CD4-positive, alpha-beta T cell treated with Interleukin-1 beta for 1 hour (primary cell): ENCODE measurements at places on chromosomes 12 and 14.

DNA sequence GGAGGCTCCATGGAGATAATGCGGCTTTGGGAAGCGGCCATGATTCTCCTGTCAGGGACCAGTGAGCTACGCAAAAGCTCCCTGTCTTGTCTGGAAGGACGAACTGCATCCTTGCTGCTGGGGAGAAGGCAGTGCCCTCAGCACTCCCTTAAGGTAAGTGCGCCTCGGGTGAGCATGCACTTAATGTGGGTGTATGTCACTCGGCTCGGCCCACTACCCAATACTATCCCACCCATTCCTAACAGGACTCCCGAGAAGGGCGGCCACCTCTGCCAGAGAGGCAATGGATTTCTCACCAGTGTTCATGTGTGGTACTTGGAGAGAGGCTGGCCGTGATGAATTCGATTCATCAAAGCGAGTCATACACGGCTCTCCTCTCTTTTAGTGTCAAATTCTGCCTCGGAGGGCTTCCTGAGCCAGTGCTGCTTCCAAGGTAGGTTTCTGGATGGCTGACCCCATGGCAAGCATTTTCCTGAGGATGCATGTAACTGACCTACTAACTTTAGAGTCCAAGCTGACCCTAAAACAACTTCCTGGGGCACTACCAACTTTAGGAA is 151.7 kb upstream of the RTL1 start:
- DNase-seq: no peak

DNA sequence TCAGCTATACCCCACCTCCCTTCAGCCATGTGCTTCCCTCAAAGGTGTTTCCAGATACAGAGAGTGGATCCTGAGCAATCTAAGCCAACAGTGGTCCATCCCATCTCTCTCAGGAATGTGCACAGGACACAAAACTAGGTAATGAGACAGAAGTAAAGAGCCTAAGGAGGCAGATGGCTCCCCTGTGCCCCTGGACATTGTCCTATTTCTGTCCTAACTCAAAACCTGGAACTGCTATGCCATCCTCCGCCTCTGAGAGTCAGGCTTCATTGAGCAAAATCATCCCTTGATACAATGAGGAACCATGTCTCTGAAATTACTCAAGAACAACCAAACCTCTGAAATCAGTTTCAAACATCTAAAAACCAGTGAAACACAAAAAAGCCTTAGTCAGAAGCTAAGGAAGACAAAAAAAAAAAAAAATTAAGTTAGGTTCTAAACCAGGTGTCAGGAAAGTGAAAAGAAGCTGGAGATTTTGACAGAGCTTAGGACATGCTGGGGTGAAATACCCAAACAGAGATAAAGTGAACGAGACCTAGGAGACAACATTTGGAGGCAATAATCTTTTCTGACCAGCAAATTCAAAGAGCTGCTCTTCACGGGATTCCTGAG is 200.3 kb upstream of the PLEKHG7 start:
- peak; percentile 26 for DNase-seq

DNA sequence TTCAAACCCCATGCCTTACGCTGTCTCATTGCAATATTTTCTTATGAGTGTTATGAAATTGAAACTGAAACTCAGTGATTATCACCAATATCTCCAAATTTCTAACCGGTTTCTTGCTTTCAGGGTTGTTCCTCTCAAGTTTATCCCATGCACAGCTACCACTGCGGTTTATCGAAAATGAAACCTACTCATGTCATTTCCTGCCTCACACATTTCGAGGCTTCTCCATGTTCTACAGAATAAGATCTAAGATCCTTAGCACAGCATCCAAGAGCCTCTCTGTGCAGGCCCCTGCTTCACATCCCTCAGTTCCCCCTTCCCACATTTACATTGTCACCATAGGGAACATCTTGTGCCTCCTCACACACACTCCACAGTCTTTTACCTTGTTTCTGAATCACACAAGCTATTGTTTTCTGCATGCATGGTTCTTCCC is 45.5 kb upstream of the FAR2 start:
- DNase-seq: peak; percentile 77

DNA sequence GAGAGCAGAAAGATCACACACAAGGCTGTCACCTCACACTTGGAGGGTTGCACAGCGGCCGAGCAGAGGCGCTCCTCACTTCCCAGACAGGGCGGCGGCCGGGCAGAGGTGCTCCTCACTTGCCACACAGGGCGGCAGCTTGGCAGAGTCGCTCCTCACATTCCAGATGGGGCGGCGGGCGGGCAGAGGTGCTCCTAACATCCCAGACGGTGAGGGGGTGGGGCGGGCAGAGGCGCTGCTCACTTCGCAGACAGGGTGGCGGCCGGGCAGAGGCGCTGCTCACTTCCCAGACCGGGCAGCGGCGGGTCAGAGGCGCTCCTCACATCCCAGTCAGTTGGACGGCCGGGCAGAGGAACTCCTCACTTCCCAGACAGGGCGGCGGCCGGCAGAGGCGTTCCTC is 9.1 kb downstream of the TMBIM4 start:
- DNase-seq: no peak

DNA sequence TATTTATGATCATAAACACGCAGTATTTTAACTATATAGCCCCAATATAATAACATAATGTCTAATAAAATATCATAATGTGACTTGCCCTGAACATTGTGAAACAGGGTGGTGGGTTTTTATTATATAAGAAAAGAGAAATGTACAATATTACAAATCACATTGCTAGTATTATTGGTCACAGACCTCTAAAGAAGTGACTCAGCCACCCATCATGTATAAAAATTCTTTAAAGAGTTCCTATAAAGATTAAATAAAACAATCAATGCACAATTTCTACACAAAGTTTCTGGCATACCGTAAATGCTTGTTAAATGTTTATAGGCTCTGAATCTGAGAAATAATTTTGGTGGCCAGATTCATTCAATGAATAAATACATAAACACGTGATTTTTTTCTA is 28.9 kb downstream of the ABCC9 start:
- no peak for DNase-seq

DNA sequence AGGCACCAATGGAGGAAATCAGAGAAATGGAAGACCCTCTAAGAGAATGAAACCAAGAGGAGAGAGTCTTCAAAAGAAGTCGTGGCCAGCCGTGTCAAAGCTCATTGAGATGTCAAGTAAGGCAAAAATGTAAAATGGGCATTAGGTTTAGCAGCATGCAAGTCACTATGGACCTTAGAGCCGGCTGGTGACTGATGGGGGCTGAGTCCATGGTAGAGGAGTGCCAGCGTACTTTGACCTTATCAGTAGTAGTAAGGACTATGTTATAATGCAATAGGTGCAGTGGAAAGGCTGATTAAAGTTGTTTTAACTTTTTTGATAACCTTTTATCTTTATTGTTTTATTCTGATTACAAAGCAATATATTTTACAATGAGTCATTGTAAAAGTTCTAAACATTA is 66.5 kb downstream of the ANO6 start:
- DNase-seq: no peak

GRCh38 chr14:101113108-101113612 is 209.6 kb upstream of the RTL1 start:
- DNase-seq: no peak

DNA sequence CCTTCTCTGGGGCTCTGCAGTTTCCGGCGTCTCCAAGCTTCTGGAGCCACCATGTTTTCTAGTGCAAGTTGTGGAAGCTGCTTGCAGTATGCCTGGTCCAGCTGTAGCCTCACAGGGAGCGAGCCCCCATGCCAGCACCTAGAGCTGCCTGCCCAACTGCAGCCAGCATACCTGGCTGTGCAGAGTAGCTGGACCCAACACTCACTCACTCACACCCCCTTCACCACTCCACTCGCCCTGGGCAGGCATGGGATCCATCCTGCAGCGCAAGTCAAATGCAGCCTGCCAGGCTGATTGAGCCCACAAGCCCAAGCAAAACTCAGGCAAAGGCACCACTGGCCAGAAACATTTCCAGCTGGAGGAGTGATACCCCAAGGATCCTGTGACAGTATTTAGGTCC is 797.3 kb downstream of the SLC16A7 start:
- no peak for DNase-seq

DNA sequence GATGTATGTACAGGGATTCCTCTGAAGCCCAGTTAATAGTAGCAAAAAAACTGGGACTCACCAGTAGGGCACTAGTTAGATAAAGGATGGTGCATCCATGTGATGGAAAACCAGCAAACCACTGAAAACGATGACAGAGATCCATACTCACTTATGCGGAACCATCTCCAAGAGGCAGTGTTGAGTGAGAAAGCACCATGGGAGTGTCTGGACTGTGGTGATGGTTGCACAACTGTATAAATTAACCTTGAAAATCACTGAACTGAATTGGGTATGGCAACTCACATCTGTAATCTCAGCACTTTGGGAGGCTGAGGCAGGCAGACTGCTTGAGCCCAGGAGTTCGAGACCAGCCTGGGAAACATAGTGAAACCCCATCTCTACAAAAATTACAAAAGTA is 53.6 kb upstream of the ZFP36L1 start:
- DNase-seq: no peak

DNA sequence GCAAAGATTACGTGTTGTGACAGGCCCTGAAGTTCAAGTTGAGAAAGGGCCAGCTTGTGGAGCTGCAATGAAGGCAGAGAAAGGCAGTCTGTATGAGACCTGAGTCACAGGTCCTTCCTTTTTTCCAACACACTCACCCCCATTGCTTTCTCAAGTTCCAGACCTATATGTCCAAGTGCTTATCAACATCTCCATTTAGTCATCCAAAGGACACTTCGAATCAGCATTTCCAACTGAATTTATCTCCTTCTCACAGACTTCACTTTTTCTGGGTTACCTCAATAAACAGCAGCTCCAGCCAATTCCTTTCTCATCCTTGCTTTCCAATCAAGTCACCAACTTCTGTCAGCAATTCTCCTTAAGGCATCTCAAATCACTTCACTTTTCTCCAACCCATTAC is 56.4 kb upstream of the KIF21A start:
- no peak for DNase-seq

DNA sequence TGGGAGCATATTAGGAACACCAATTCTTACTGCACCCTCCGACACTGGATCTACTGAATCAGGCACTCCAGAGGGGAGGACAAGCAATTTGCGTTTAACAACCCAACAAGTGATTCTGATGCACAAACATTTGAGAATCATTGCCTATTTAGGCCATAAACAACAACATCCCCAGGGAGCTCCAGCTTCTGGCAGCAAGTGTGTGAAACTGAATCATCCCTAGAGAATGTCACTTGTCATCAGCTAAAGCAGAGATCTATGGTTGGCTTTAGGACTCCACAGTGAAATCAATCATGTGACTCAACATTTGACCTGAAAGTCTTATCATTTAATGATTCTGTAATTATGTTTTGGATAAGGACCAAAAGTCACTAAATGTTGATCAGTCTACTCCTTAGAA is 505.0 kb upstream of the FLRT2 start:
- DNase-seq: no peak

DNA sequence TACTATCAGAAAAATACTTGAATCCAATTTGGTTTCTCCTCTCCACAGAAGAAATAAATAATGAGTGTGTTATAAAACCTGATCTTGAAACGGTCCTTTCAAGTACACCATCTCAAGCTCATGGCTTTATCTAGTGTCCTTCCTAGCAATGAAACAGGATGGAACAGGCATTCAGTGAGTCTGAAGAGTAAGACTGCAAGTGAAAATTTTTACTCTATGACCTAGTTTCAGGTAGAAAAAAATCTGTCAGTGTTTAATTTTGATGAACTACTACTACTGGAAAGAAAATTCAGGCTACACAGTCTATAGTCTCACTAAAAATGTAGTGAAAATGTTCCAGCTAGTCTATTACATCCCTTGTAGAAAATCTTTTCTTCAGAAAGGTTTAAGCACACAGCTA is 7.7 kb downstream of the CBX5 start:
- DNase-seq: no peak

DNA sequence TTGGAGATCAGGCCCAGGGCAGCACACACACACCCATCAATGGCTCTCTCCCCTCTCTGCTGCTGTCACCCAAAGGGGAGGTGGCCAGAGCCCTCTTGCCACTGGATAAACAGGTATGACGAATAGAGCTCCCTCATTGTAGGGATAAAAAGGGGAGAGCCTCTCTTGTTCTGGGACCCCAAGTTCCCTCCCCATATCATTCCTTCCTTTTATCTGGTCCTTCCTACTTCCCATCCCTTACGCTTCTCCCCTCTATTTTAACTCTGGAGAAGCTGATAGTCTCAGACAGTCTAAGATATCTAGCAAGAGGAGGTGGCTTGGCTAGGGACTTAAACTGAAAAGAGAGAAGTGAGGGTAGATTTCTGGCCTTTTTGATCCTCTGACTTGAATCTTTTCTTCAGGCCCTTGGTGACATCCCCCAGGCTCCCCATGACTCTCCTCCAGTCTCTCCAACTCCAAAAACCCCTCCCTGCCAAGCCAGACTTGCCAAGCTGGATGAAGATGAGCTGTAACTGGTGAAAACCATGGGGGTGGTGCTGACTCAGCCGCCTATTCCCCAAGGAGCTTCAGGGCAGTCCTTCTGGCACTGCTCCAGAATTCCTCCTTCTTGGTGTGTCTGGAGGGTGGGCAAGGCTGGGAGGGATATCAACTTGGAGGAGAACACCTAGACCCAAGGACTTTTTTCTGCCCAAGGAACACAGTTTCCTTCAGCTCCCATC is 5.3 kb downstream of the ARHGEF25 start:
- no peak for DNase-seq

GRCh38 chr14:104181761-104182530 is 43.6 kb downstream of the KIF26A start:
- no peak for DNase-seq

DNA sequence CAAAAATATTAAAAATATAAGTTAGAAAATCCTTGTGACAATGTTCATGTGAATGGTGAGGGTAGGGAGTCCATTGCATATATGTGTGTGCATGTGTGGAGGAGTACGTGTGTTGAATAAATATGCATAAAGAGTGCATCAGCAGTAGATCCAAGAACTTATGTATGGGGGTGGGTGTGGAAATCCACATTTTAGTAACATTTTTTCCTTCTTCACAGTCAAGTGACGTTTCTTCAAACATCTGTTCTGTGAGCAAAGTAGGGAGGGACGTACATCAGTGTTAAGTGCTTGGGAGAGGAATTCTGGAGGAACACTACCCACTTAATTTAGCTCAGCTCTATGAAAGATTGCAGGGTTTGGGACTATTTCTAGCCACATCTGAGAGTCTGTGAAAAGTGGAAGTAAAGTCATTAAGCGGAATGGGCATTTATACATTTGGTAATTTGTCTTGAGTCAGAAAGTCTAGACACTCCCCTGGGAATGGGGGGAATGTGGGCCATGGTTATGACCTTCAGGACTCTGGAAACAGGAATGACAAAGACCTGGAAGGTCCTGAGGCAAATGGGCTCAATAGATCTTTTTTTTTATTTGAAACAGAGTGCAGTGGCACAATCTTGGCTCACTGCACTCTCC is 156.4 kb upstream of the PLXNC1 start:
- DNase-seq: no peak

DNA sequence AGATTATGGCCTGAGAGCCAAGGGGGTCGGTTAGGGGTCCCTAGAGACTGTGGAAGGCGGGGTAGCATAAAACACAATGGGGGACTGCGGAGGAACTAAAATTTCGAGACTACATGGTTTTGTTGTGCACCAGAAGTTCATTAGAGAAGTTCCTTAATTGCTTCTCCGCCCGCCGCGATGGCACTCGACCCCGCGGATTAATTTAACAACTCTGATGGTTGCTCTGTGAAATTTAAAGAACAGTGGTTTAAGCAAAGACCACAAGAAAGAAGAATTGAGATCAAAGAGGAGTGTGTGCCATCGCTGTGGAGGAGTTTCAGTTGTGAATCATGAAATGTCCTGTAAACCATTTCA is 1.4 kb upstream of the CCDC88C start:
- peak; percentile 75 for DNase-seq

- DNase-seq: peak; percentile 71
These were observed 1180.6 kb downstream of the VRK1 start for GRCh38 chr14:97977651-97978261.

GRCh38 chr12:20946732-20947131 is 136.2 kb downstream of the SLCO1B3 start:
- DNase-seq: peak; percentile 6

- DNase-seq: no peak
These were observed 769.8 kb downstream of the C12orf50 start for GRCh38 chr12:87259391-87259790.
